ENCODE measurements at places on chromosomes 7 and 10. TPM values are rescaled to one million over a fixed set of nuclear protein-coding genes. Genes with fewer than 3 reads are reported as not detected.

LRRD1 gene
- not detected for polyA plus RNA-seq

SLC18A3 gene
- polyA plus RNA-seq: not detected

SPDYE9 gene
- polyA plus RNA-seq: not detected

AQP1 gene
- 256 TPM for polyA plus RNA-seq

SLC26A5 gene
- 0.06 TPM for polyA plus RNA-seq

NRCAM gene
- polyA plus RNA-seq: 2.5 TPM

RARRES2 gene
- polyA plus RNA-seq: 353 TPM

OR2A5 gene
- polyA plus RNA-seq: not detected

NAMPT gene
- polyA plus RNA-seq: 39.1 TPM

IFRD1 gene
- 40.9 TPM for polyA plus RNA-seq

LRRC4 gene
- 1.5 TPM for polyA plus RNA-seq

RHOBTB1 gene
- 8.4 TPM for polyA plus RNA-seq

BAMBI gene
- 2.0 TPM for polyA plus RNA-seq

GFRA1 gene
- 13.9 TPM for polyA plus RNA-seq

CACNB2 gene
- 1.0 TPM for polyA plus RNA-seq

ANLN gene
- 0.10 TPM for polyA plus RNA-seq

TTYH3 gene
- polyA plus RNA-seq: 49.8 TPM

PON1 gene
- polyA plus RNA-seq: 0.12 TPM

OR2A42 gene
- 0.42 TPM for polyA plus RNA-seq

LRRC18 gene
- not detected for polyA plus RNA-seq

ZNF775 gene
- polyA plus RNA-seq: 1.5 TPM

PLXDC2 gene
- polyA plus RNA-seq: 1.5 TPM

NPSR1 gene
- not detected for polyA plus RNA-seq

SEMA4G gene
- 1.6 TPM for polyA plus RNA-seq

NUP42 gene
- 16.6 TPM for polyA plus RNA-seq

DAGLB gene
- polyA plus RNA-seq: 7.2 TPM

RSPH10B gene
- 0.03 TPM for polyA plus RNA-seq

CDC14C gene
- not detected for polyA plus RNA-seq

PTPRN2 gene
- 7.3 TPM for polyA plus RNA-seq

OR9A2 gene
- polyA plus RNA-seq: not detected

NPC1L1 gene
- 0.51 TPM for polyA plus RNA-seq

VWDE gene
- polyA plus RNA-seq: not detected

VPS37D gene
- polyA plus RNA-seq: 3.9 TPM

SFTPA2 gene
- not detected for polyA plus RNA-seq

CCDC172 gene
- not detected for polyA plus RNA-seq

CLDN15 gene
- polyA plus RNA-seq: 29.1 TPM

ZNF32 gene
- 30.0 TPM for polyA plus RNA-seq

HILPDA gene
- polyA plus RNA-seq: 9.0 TPM

FAM25G gene
- not detected for polyA plus RNA-seq

KCP gene
- polyA plus RNA-seq: 0.26 TPM

SLC26A3 gene
- polyA plus RNA-seq: 0.05 TPM

LIPM gene
- 0.04 TPM for polyA plus RNA-seq

VWA2 gene
- 0.22 TPM for polyA plus RNA-seq

TMEM176B gene
- 43.7 TPM for polyA plus RNA-seq

Data from adipose tissue (tissue), 3 donors.